A673 (cell line): ENCODE measurements at places on chromosomes 5 and 9. TPM values are rescaled to one million over a fixed set of nuclear protein-coding genes. Genes with fewer than 3 reads are reported as not detected.

GRCh38 chr9:34994900-34995669 lies 5.5 kb downstream of the DNAJB5 start:
- peaks cover 10% of the 10 kb centered on the region for H3K36me3 ChIP-seq
- no peak overlapping the region for H3K4me3 ChIP-seq
- H3K27me3 ChIP-seq = no peaks in the 10 kb centered on the region
- H3K4me1 ChIP-seq = peaks cover 33% of the 10 kb centered on the region
- no peak overlapping the region for H3K27ac ChIP-seq
- DNase-seq = no peak

DNA sequence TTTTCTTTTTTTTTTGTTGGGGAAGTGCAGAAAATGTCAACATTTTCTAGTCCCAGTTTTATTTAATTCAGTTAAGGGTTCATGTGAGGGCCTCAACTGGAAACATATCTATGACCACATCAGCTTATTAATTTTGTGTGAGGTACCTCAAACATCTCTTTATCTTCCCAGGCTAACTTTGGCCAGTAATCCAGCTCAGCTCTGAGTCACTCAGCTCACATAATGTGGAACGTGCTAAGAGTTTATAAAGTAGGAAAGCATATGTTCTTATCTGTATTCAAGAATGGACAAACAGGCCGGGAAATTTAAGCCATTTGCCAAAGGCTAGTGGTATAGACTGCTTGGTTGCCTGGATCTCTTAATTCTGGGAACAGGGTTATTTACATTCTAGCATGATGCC lies 118.4 kb downstream of the INSYN2B start:
- no peak overlapping the region for H3K27ac ChIP-seq
- no peak for DNase-seq
- H3K4me1 ChIP-seq = peaks cover 4% of the 10 kb centered on the region
- H3K36me3 ChIP-seq = no peaks in the 10 kb centered on the region
- no peak overlapping the region for H3K4me3 ChIP-seq

PCDHA9 gene
- 0.33 and 0.37 TPM in 2 replicates for total RNA-seq

CCNJL gene
- 7.6 and 11.9 TPM in 2 replicates for total RNA-seq

PDCD1LG2 gene
- total RNA-seq = 0.37 and 0.47 TPM in 2 replicates
